ENCODE measurements at places on chromosomes 1 and 21.
A peak's percentile ranks its signal among the peaks of the same experiment; 100 is the strongest.

DNA sequence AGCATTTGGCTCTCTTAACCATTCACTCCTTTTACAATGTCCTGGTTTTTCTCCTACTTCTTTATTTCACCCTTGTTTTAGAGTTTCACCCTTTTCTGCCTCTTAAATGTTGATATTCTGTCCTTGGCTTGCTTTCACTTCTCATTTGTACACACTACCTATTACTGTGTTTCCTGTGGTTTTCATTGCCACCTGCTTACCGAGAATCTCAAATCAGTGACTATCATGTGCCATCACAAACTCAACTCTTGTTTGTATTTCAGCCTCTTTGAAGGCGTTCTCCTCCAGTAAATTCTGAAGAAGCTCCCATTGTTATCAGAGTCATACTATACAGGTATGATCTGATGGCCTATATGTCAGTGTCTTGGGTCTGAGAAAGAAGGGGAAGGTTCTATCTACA lies 65.7 kb downstream of the NPHS2 start:
- DNase-seq = no peak

GRCh38 chr1:154115180-154115579 lies 39.7 kb downstream of the NUP210L start:
- peak; percentile 85 for DNase-seq

- DNase-seq = no peak
These were observed 42.4 kb upstream of the COA6 start for GRCh38 chr1:234330843-234331215.

DNA sequence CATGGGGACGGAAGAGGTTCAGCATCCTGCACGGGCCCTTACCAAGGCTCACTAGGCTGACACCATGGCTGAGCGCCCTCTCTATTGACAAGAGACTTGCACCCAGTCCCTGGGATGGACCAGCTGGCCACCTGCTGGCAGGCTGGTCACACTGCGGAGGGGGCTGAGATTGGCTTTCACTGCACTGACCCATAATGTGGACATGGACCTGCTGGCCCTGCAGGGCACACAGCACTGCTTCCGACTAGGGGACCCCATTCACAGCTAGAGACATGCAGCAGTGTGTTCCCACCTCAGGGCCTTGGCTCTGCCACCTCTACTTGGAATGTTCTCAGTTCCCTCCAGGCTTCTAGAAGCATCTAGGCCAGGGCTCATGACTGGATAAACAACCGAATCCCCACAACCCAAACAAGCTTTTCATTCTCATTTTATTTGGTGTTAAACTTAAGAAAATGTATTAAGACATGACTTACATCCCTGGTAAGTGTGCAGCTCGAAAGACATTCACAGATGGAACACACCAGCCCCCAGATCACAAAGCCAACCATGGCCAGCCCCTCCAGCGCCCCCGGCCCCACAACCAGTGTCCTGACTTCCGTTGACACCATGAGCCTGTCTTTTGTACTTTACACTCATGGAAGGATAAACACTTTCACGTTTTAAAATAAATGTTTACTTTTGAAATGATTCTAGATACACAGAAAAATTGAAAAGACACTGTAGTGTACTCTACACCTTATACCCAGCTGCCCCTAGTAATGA lies 9.3 kb upstream of the SRARP start:
- peak; percentile 54 for DNase-seq

DNA sequence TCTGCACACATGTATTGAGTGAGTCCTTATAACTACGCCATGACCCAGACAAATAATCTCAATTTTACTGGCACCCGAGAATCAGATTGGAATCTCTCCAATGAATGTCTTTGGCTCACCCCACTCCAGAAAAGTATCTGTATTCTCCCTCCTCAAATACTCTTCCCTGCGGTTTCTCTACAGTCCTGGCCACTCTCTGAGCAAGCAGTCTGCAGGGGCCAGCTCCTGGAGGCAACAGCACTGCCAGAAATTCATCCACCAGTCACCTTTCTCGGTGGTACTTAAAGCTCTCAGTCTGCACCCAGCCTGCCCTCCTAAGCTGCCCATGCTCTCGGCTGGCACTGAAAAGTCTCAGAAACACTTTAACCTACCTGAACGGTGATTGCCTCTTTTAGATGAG lies 16.1 kb upstream of the LYST start:
- no peak for DNase-seq

DNA sequence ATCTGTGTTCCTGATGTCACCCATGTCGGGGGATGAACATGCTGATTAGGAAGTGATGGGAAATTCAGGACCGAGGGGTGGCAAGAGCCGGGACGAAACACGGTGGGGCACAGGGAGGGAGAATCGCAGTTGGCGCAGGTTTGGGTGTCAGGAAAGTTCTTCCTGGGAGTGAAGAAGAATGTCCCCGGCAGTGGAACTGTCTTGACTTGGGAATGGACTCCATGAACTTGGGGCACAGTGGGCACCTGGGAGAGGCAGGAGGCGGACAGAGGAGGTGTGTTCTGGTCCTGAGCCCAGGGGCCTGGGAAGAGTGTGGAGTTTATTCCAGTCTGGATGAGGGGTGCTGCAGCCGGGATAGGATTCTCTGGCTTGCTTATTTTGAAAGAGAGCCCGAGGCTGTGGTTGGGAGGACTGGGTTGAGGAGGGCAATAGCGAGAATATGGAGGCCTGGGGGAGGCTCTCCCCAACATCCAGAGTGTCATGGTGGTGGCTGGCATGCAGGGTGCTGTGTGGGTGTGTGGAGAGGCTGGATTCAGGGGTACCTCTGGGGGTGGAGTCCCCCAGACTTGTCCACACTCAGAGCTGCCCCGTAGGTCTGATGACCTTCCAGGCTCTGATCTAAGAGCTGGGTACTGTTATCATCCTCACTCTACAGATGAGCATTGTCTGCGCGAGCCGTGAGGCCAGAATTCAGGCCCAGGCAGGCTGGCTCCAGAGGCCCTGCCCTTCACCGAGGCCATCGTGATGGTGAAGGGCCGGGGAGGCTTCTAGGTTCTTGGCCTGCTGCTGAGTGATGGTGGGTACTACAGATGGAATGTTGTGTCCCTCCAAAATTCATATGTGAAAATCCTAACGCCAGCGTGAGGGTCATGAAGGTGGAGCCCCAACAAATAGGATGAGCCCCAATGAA lies 274.5 kb upstream of the C1orf174 start:
- DNase-seq = no peak

DNA sequence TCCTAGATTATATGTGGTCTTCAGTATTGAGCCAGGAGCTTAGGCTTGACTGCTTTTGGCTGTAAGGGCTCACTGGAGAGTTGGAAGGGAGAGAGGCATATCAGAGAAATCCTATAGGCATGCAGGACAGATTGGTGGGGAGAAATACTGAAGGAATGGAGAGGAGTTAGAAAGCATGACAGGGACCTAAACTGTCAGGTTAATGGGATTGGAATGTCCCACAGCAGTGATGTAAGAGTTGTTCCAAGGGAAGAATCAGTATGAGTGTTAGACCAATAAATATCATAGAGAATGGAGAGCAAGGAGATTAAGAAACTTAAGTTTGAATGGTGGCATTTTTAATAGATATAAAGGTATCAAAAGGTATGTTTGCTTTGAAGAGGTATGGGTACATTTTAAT lies 39.7 kb downstream of the SLC35A3 start:
- no peak for DNase-seq

- DNase-seq = no peak
These were observed 294.5 kb downstream of the RRAGC start for GRCh38 chr1:38565020-38565491.

DNA sequence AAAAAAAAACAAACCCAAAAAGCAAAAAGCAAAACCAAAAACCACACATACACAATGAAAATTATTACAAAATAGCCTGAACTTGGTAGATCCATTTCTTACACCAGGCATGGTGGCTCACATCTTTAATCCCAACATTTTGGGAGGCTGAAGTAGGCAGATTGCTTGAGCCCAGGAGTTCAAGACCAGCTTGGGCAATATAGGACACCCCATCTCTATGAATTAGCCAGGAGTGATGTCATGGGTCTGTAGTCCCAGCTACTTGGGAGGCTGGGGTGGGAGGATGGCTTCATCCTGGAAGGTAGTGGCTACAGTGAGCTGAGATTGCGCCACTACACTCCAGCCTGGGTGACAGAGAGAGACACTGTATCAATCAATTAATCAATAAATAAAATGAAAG lies 42.1 kb upstream of the SCAF4 start:
- DNase-seq = no peak

- DNase-seq = no peak
These were observed 82.9 kb downstream of the FAM78B start for GRCh38 chr1:166083887-166084286.

GRCh38 chr1:205285381-205286101 lies 36.0 kb downstream of the NUAK2 start:
- peak; percentile 79 for DNase-seq

- no peak for DNase-seq
These were observed 8.9 kb upstream of the LGALS8 start for GRCh38 chr1:236514703-236515442.

DNA sequence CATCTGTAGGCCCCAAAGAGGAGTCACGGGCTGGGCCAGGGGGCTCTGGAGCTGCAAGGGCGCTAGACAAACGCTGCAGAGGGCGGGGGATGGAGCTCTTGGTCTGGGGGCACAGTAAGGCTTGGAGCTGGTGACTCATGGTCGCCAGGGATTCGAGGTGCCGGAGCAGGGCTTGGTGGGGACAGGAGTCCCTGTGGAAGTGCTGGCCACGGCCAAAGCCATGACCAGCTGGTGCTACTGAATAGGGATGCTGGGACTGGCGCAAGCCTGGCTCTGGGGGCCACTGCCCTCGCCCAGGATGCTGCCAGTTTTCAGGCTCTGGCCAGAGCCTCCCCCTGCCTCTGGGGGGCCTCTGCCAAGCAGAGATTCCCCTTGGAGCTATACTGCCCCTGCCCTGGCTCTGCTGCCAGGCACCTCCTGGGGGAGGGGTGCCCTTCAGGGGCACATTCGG lies 25.2 kb downstream of the SPOCD1 start:
- no peak for DNase-seq

DNA sequence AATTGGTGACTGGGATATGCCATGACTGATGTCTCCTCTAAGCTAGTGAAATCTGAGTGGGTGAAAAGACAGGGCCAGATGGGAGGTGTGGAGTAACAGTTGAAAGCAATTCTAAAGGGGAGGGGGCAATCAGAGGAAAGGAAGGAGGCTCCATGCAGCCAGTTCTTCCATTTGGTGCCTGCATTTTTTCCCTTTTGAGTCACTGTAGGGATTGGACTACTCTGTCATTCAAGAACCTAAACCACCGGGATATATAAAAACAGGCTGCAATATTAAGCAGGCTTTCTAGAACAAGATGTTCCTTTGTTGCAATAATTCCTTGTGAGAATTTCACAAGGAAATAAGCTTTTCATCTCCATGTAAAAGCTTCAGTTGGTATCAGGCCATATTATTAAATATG lies 18.3 kb downstream of the CLIC6 start:
- no peak for DNase-seq

Measured in common myeloid progenitor, CD34-positive (primary cell).